Colonic mucosa (tissue), 4 donors: ENCODE measurements at places on chromosomes 5 and 9. TPM values are rescaled to one million over a fixed set of nuclear protein-coding genes. Genes with fewer than 3 reads are reported as not detected.

DNA sequence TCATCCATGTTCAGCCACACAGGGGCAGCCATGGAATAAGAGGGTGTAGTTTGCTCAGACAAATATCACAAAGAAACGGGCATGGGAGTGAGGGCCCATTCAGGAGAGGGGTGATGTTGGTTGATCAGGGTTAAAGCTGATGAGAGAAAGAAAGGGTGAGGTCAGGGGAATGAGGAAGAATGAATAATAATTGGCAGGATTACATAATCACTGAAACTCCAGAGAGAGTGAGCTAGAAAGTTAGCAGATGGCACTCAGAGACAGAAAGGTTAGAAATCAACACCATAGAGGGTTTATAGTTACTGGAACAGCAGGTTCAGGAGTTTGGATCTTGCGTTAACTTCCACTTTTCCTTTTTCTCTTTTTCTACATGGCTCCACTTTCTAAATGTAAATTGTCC, 113.9 kb downstream of the TAF11L14 start:
- H3K36me3 ChIP-seq, result no peaks in the 10 kb centered on the region
- H3K27ac ChIP-seq, result no peak overlapping the region
- H3K4me1 ChIP-seq, result no peaks in the 10 kb centered on the region
- DNase-seq, result no peak
- no peak overlapping the region for H3K4me3 ChIP-seq

- no peaks in the 10 kb centered on the region for H3K36me3 ChIP-seq
- no peak for DNase-seq
- H3K27ac ChIP-seq, result no peak overlapping the region
These were observed 256.0 kb downstream of the SLIT3 start for GRCh38 chr5:169044962-169045361.

GRCh38 chr5:108989761-108990392, 242.2 kb downstream of the FER start:
- H3K27ac ChIP-seq, result no peak overlapping the region
- H3K36me3 ChIP-seq, result no peaks in the 10 kb centered on the region
- no peaks in the 10 kb centered on the region for H3K4me1 ChIP-seq
- H3K27me3 ChIP-seq, result no peaks in the 10 kb centered on the region

- H3K27me3 ChIP-seq, result no peaks in the 10 kb centered on the region
- H3K36me3 ChIP-seq, result no peaks in the 10 kb centered on the region
- no peak overlapping the region for H3K4me3 ChIP-seq
- no peaks in the 10 kb centered on the region for H3K4me1 ChIP-seq
These were observed 291.4 kb downstream of the TLE4 start for GRCh38 chr9:79862921-79863890.

DNA sequence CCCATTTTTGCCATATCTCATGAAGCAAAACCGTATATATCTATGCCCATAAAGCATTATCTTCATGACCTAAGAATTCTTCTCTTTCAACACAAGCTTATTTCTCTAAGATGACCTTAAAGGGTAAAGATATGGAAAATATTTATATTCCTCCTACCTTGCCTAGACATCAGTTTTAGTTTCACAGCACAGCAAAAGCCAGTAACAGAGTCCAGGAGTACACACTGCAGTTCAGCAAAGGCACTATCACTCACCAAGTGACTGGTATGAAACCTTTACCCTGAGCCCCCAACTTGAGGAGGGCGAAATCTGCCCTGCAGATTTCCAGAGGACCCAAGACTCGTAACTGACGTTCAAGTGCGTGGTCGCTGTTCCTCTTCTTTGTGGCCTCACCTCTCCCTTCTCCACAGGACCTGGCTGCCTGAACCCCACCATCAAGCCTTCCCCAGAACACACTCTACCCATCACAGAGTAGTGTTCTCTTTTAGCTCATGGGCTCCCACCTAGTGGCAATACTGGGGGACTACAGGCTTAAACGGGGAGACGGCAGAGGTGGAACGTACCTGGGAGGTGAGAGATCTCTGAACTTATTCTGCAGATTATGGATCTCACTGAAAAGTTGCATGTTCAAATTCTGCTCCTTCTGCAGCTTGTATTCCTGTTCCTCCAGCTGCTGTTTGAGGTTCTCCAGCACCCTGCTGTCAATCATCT, 141.0 kb downstream of the CDK5RAP2 start:
- H3K4me3 ChIP-seq, result no peak overlapping the region
- H3K4me1 ChIP-seq, result no peaks in the 10 kb centered on the region
- no peaks in the 10 kb centered on the region for H3K27me3 ChIP-seq
- H3K36me3 ChIP-seq, result no peaks in the 10 kb centered on the region

- no peak for DNase-seq
- H3K4me1 ChIP-seq, result no peaks in the 10 kb centered on the region
- H3K27ac ChIP-seq, result no peak overlapping the region
- no peaks in the 10 kb centered on the region for H3K27me3 ChIP-seq
- no peaks in the 10 kb centered on the region for H3K36me3 ChIP-seq
These were observed 2295.1 kb upstream of the WWC1 start for GRCh38 chr5:165996201-165996875.

- H3K4me1 ChIP-seq, result no peaks in the 10 kb centered on the region
- no peaks in the 10 kb centered on the region for H3K36me3 ChIP-seq
- no peak overlapping the region for H3K27ac ChIP-seq
- DNase-seq, result no peak
These were observed 174.8 kb downstream of the GADD45G start for GRCh38 chr9:89779405-89780203.

DNA sequence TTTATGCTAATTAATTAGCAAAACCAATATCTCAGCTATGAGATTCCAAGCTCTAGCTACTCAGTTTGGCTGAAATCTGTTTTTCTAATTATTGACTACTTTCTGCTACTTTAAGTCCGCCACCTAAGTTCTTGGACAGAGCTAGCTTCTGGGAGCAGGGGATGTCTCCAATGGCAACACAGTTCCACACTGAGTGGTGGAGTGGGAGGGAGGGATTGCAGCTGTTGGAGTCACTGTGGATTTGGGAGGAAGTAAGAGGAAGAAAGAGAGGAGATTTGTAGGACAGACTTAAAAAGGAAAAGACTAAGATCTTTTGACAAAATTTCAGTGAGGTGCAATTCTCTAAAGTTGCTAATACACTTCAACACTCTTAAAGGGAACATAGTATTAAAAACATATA, 450.8 kb downstream of the NFIB start:
- H3K4me1 ChIP-seq, result no peaks in the 10 kb centered on the region
- H3K27ac ChIP-seq, result no peak overlapping the region
- no peak overlapping the region for H3K4me3 ChIP-seq

DNA sequence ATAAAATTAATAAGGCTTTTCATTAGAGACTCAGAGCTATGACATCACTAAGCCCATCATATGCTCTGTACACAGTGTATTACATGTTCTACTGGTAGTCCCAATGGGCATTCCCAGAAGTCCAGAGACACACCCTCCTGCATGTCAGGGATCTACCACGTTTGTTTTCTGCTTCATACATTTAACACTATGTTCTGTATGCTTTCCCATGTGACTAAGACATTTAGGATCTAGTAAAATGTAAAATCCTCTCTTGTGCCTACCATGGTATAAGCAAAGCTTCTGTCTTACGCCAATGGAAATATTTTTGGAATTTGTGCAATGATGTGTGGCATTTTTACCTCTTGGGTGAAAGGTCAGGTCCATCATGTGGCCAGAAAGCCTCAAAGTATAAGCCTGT, 192.4 kb downstream of the ADAMTSL1 start:
- H3K27ac ChIP-seq, result no peak overlapping the region
- H3K4me3 ChIP-seq, result no peak overlapping the region
- H3K4me1 ChIP-seq, result no peaks in the 10 kb centered on the region
- no peak for DNase-seq

DNA sequence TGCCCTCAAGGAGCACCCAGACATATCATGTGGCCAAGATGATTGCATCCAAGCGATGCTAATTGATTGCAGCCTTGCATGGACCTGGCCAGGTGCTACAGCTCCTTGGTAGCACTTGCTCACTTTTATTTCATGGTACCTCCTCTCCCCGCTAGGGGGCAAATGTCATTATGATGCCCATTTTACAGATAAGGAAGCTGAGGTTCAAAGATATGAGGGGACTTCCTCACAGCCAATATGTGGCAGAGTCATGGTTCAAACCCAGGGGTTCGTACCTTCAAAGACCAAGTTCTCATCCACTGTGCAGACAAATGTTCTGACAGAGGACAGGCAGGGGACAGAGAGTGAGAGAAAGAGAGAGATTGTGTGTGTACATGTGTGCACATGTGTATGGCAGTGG, 21.9 kb upstream of the KCNMB1 start:
- no peaks in the 10 kb centered on the region for H3K4me1 ChIP-seq
- H3K4me3 ChIP-seq, result no peak overlapping the region
- H3K36me3 ChIP-seq, result no peaks in the 10 kb centered on the region
- H3K27me3 ChIP-seq, result no peaks in the 10 kb centered on the region
- H3K27ac ChIP-seq, result no peak overlapping the region

DNA sequence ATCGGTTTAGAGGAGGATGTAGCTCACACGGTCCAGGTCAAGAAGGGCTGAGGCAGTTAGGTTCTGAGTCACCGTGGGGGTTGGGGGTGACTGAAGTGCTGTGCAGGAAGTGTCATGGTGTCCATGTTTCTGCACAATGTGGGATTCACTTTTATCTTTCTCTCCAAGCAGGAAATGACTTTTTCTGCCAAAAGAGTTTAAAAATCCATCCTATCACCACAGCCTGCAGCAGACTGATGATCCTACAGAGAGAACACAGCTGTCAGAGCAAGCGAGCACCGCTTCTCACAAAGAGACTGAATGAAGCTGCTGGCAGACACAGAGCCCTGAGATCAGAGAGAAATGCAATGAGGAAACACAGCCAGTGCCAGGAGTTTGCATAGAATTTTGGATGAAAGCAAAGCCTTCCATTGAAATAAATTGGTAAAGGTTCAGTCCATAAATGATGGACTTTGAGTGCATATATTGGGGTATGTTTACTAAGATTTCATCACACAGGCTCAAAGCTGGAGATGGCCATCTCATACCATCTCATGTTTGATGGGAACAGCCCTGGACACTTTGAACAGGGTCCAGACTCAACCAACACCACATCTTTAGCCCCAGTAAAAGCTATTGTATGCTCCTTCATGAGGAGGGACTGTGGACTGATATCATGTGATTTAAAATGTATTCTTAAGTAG, 213.9 kb upstream of the FBXL7 start:
- H3K4me1 ChIP-seq, result no peaks in the 10 kb centered on the region
- peak; percentile 27 for DNase-seq
- no peaks in the 10 kb centered on the region for H3K27me3 ChIP-seq
- H3K36me3 ChIP-seq, result no peaks in the 10 kb centered on the region

DNA sequence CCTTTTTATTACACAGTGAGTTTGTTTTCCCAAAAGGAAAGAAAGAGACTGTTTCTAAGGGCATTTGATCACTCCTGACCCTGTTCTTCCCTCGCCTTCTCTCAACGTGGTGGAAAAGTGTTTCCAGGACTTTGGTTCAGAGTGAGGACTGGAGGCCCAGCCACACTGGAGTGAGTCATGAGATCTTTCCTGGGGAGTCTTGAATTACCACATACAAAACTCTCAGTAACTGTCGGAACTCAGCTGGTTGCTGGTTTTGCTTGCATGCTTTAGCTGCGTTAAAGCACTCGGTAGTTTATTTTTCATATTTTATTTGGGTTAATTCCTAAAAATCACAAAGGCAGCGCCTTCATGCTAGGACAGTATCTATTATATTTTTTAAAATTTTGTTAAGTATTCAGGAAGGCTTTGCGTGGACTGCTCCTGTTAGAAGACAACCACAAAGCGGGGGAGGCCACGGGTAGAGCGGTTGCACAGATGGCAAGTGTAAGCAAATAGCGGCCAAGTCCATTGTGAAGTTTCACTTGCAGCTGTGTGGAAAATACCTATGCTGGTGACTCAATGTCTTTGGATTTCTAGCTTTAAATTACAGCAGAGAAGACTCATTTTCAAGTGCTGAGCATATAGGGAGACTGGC, 77.7 kb downstream of the ARSB start:
- peak overlapping the region; percentile 52 for H3K27ac ChIP-seq
- H3K27me3 ChIP-seq, result no peaks in the 10 kb centered on the region
- DNase-seq, result no peak
- H3K4me3 ChIP-seq, result no peak overlapping the region
- no peaks in the 10 kb centered on the region for H3K36me3 ChIP-seq

DNA sequence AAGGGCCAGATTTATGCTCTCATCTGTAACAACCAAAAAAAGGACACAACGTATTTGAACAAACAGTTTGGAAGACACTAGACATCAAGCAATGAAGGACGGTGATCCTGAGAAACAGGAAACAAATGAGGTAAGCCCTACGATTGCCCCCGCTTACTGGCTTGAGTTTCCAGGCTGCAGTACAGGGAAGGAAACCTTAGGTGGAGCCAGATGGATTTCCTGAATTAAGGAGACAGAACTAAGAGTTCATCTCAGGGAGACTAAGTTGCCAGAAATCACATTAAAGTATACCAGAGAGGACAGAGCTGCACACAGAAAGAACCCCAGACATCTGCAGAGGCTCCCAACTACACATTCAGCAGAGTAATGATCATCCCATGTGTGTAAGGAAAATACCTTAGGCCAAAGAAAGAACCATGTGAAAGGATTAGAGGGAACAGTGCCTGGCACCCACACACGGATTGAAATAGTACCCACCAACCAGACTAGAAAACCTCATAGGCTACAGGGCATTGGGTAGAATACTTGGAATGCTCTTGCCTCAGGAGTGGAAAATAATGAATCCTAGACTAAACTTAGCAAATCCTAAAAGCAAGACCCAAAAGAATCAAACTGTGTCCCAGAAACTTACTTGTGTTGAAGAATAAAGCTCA, 99.3 kb upstream of the NIPBL start:
- no peaks in the 10 kb centered on the region for H3K36me3 ChIP-seq
- peak; percentile 25 for DNase-seq
- H3K27me3 ChIP-seq, result no peaks in the 10 kb centered on the region
- no peaks in the 10 kb centered on the region for H3K4me1 ChIP-seq
- no peak overlapping the region for H3K27ac ChIP-seq
- no peak overlapping the region for H3K4me3 ChIP-seq

- no peak for DNase-seq
- no peaks in the 10 kb centered on the region for H3K27me3 ChIP-seq
- H3K27ac ChIP-seq, result no peak overlapping the region
- no peak overlapping the region for H3K4me3 ChIP-seq
These were observed 33.8 kb upstream of the ACO1 start for GRCh38 chr9:32350682-32351081.

DNA sequence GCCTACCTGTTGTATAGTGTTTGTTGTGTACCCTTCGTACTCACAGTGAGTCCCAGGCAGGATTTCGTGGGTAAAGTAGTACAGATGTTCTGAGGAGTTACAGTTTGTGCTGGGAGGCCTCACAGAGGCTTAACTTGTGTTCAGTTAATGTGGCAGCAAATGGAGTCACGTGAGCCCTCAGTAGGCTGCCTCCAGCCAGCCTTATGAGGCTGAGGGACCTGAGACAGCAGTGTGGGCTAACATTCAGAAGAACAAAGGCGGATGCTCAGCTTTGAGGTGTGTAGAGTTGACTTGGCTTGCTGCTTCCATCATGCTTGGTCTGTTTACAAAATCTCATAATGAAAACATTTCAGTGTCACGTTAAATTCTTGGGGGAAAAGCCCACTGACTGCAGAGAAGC, 118.1 kb downstream of the TRIO start:
- no peak for DNase-seq
- no peaks in the 10 kb centered on the region for H3K36me3 ChIP-seq
- H3K27me3 ChIP-seq, result no peaks in the 10 kb centered on the region
- no peak overlapping the region for H3K27ac ChIP-seq
- no peaks in the 10 kb centered on the region for H3K4me1 ChIP-seq
- no peak overlapping the region for H3K4me3 ChIP-seq

The TIMD4 gene
- total RNA-seq, result 2.8 TPM

The PRR16 gene
- 1.4 TPM for total RNA-seq

The RRAGA gene
- 71.2 TPM for total RNA-seq

The ADAMTS2 gene
- 2.9 TPM for total RNA-seq
